ENCODE measurements at places on chromosomes 7 and 10.

GRCh38 chr10:21449288-21449966 is 76.1 kb downstream of the SKIDA1 start:
- no peak for DNase-seq

GRCh38 chr10:114397651-114398145 is 6.6 kb downstream of the AFAP1L2 start:
- DNase-seq, result no peak

DNA sequence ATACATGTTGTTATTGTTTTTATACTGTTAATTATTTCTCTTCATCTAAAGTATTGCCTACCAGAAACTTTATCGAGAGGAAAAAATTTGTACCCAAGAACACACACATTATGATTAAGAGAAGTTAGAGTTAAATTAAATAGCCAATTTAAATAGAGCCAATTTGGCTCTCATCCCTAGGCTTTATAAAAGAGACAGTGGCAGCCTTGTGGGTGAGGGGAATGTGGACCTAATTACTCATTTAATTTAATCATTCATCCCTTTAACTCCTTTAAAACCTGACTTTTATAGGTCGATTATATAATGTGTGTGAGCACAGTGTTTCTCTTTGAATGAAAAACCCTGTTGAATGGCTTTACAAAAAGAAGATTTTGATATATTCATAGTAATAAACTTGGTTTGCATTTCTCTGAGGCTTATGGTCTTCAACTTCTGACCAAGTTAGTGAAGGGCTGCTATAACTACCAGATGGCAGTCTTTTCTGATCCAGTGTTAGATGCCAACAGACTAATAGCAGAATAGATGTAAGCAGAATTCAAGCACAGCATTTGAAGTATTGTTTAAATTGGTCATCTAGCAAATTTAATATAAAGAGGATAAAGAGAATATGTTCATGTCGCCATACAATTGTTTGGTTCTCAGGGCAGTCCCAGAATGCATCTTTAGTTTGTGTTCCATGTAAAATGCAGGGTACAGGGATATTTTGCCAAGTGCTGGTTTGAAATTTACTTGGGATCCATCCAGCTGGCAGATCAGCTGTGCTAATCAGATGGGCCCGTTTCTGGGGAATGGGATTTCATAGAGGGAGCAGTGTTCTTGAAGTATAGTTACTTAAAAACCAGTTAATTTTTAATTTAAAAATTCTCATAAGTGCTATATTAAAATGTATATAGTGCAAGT is 25.3 kb downstream of the ADD3 start:
- DNase-seq, result no peak

DNA sequence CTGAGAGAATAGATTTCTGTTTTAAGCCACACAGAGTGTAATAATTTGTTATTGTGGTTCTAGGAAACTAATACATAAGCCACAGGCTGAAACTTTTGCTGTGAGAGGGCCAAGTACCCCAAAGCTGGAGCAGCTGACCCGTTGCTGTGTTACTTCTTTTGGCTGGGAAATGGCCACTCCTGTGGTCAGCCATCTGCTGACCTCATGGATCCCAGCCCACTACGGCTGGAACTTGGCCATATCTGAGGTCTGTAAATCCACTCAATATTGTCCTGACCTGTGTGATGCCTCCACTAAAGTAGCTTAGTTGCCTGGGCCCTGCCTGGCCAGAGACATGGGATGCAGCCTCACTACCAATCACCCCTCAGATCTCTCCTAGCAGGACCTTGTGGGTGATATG is 17.4 kb upstream of the LOXL4 start:
- DNase-seq, result no peak

GRCh38 chr7:44615149-44615611 is 8.8 kb downstream of the OGDH start:
- no peak for DNase-seq

- no peak for DNase-seq
Observed at GRCh38 chr10:89352802-89353201, 25.0 kb downstream of the IFIT3 start.

DNA sequence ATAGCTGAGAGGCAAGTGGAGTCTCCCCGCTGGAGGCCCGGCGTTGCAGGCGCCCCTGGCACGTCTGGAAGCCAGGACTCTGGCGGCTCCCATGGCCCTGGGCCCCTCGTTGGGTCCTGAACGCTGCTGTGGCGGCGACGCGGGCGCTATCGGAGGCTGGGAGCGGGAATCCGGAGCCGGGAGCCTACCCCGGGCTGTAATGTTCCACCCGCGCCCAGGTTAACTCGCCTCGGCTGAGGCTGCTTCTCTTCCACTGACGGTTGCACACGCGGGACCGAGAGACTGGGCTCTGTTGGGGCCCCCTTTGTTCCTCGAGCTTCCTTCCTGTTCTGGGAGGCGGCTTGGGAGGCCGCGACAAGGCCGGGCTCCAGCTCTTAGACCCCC is 1.3 kb upstream of the HOXA5 start:
- peak; percentile 43 for DNase-seq

- no peak for DNase-seq
Observed at GRCh38 chr10:35208536-35208935, 81.9 kb downstream of the CREM start.

- no peak for DNase-seq
Observed at GRCh38 chr10:61097026-61097425, 153.0 kb upstream of the RHOBTB1 start.

GRCh38 chr10:3477683-3478082 is 305.1 kb upstream of the PITRM1 start:
- DNase-seq, result no peak

GRCh38 chr7:144497282-144497681 is 93.8 kb upstream of the NOBOX start:
- no peak for DNase-seq

- DNase-seq, result peak; percentile 34
Observed at GRCh38 chr7:155852426-155853301, 40.4 kb upstream of the SHH start.

- no peak for DNase-seq
Observed at GRCh38 chr7:13217768-13218167, 530.3 kb downstream of the ARL4A start.

GRCh38 chr7:24192053-24192452 is 91.9 kb upstream of the NPY start:
- no peak for DNase-seq

DNA sequence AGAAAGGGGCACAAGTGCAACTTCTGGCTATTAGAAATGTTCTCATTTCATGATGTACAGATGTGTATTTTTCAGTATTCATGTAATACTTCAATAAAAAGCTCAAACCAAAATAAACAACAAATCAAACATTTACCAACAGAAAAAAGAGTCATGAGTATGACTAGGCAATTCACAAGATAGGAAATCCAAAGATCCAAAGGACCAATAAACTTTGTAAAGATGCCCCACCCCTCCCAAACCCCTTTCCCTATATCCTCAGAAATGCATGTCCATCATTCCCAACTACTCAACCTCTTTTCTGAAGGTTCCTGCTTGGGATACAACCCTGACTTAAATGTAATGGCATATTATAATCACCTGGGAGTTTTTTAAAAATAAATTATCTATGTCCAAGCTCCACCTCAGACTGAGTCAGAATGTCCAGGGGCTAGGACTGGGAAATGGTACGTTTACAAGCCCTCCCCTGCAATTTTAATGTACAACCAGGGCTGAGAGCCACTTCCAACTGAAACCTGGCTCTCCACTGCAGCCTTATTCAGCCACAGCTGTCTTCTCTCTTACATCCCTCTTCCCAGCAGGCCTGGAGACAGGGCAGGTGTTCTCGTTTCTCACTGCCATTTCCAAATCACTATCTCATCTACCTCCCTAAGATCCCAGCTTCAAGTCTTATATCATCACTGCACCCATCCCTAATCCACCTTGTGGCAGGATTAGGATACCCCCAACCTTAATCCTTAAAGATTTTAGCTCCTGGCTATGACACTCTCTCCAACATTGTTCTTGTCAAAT is 36.5 kb downstream of the COA1 start:
- no peak for DNase-seq

DNA sequence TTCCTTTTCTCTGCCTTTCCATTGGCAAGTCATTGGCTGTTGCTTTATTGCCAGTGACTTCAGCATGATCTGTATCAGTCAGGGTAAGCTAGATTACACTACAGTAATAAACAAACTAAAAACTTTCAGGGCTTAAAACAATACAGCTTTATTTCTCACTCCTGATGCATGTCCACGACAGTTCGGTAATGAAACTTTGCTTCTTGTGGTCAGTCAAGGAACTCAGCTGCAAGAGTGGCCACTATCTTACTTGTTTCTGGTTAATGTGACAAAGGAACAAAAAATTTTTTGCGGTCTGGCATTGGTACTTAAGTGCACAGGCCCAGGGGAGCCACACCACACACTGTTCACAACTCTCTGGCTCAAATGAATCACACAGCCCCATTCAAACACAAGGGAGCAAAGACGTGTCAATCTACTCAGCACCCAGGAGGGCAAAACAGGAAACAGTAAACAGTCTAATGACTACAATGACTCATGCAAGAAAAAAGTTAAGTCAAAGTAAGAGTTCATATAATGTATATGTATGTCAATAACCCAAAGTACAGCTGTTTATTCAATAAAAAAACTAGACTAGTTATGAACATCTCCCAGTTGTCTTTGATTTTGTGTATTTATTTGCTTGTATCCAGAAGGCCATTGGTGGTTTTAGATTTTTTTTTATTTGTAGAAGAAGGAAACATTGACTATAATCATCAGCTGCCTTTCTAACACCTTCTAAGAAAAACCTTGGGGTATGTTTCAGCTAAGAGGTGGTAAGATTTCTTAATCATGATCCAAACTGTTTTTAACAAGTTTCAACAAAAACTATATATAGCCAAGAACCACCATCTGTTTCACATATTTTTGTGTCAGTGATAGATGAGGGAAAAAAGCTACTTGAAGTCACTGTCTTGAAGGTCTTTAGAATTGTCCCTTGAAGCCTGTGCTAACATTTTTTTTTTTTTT is 134.4 kb upstream of the FAM3C start:
- DNase-seq, result no peak
